ENCODE measurements at places on chromosomes 13 and 19. TPM values are rescaled to one million over a fixed set of nuclear protein-coding genes. Genes with fewer than 3 reads are reported as not detected.

Gene GPR12
- total RNA-seq: not detected

Gene ZNF296
- total RNA-seq: 12.1 TPM

Gene PEG3
- total RNA-seq: not detected

Gene ZNF20
- total RNA-seq: 0.29 TPM

Gene LPAR6
- 0.98 TPM for total RNA-seq

Gene ZNF573
- total RNA-seq: 2.1 TPM

Gene TMEM190
- total RNA-seq: 1.3 TPM

Gene KASH5
- total RNA-seq: not detected

Gene ACER1
- total RNA-seq: not detected

Gene NLRP5
- total RNA-seq: 0.07 TPM

Gene CEACAM7
- total RNA-seq: 0.10 TPM

Gene CEACAM1
- 2.3 TPM for total RNA-seq

Gene ZNF264
- total RNA-seq: 8.5 TPM

Gene CLC
- not detected for total RNA-seq

Gene SOX1
- total RNA-seq: not detected

Gene GPATCH1
- total RNA-seq: 13.3 TPM

Gene ZNF221
- 0.68 TPM for total RNA-seq

Gene TEKTIP1
- 0.21 TPM for total RNA-seq
